ENCODE measurements at places on chromosomes 1 and 21. TPM values are rescaled to one million over a fixed set of nuclear protein-coding genes. Genes with fewer than 3 reads are reported as not detected.

- DNase-seq = no peak
These were observed 16.4 kb downstream of the PBX1 start for GRCh38 chr1:164575356-164575886.

DNA sequence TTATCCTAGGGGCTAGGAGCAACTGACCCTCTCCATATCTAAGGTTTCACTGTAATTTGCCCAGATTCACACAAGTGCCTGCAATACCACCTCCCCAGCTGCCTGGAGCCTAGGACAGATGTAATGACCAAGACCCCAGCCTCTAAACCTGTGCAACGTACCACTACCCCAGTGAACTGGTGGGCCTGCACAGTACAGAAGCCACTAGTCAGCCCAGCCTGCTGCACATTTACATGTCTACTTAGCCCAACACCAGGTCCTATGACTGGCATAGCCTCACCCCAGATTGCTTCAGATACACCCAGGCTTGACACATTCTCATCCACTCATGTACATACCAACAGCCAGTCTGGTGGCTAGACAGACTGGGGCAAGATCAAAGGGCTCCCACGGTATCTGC is 1336.6 kb downstream of the BRINP3 start:
- DNase-seq = no peak

DNA sequence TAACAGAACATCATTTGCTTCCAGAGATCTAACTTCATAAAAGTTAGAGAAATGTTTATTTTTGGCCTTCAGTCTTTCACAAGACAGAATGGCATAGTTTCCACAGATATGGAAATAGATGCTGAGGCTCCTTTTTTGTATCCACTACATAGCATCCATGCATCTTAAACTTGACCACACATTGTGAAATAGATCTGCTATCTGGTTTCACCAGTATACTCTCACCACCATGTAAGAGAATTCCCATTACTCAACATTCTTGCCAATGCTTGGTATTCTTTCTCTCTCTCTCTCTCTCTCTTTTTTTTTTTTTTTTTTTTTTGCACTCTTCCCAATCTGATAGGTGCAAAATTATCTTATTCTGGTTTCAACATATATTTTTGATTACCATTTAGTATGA is 52.1 kb upstream of the PRMT6 start:
- DNase-seq = no peak

LRRC42 gene
- total RNA-seq = 9.8 TPM

ZBTB18 gene
- 71.8 TPM for total RNA-seq

SYCP1 gene
- not detected for total RNA-seq

GJC2 gene
- 2.8 TPM for total RNA-seq

TPTE gene
- not detected for total RNA-seq

All from naive thymus-derived CD8-positive, alpha-beta T cell (primary cell).